ENCODE measurements at places on chromosomes 5 and 9. TPM values are rescaled to one million over a fixed set of nuclear protein-coding genes. Genes with fewer than 3 reads are reported as not detected.

The NUDT12 gene
- total RNA-seq: 2.9 TPM

The ENG gene
- 14.8 TPM for total RNA-seq

DNA sequence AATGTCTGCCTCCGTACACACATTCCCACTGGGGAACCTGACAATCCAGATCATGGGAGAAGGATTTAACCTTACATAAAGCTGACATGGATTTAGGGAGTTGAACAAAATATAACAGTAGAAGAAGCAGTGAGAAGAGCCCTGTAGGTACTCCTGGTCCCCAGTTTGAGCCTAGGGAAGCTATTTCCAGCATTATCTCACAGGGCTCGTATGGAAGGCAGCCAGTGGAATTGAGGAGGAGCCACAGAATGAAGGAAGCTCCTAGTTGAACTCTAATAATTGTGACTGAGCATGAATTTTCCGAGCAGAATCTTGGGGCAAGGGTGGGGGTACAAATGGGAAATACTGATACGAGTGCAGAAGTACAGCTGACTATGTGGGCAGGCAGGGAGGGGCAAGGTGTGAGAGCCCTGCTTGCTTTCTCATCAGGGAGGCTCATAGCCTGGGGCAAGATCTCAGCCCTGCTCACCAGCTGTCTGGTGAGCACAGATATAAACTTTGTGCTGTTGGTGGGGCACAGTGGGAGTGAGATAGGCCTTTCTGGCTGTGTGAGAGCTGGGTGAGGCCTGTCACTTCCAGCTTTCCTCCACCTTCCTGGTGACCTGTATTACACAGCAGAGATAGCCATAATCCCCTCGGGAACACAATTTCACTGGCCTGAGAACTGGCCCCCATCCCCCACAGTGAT lies 290.7 kb upstream of the IL12B start:
- DNase-seq: no peak

GRCh38 chr9:127862075-127863011 lies 7.9 kb upstream of the ENG start:
- DNase-seq: no peak

DNA sequence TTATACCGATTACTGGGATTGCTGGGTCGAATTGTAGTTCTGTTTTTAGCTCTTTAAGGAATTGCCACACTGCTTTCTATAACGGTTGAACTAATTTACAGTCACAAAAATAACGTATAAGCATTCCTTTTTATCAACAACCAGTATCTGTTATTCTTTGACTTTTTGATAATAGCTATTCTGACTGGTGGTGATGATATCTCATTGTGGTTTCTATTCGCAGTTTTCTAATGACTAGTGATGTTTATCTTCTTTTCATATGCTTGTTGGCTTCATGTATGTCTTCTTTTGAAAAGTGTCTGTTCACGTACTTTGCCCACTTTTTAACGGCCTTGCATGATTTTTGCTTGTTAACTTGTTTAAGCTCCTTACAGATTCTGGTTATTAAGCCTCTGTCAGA lies 74.4 kb downstream of the FAM174A start:
- DNase-seq: no peak

Measured in activated T-cell treated with anti-CD3 and anti-CD28 coated beads, Interleukin-2, amount 50 U/mL, for 4 hours (primary cell).